ENCODE measurements at places on chromosomes 16 and 17.

GRCh38 chr17:17680477-17681186 lies 626 bp upstream of the RAI1 start:
- ATAC-seq: no peak

DNA sequence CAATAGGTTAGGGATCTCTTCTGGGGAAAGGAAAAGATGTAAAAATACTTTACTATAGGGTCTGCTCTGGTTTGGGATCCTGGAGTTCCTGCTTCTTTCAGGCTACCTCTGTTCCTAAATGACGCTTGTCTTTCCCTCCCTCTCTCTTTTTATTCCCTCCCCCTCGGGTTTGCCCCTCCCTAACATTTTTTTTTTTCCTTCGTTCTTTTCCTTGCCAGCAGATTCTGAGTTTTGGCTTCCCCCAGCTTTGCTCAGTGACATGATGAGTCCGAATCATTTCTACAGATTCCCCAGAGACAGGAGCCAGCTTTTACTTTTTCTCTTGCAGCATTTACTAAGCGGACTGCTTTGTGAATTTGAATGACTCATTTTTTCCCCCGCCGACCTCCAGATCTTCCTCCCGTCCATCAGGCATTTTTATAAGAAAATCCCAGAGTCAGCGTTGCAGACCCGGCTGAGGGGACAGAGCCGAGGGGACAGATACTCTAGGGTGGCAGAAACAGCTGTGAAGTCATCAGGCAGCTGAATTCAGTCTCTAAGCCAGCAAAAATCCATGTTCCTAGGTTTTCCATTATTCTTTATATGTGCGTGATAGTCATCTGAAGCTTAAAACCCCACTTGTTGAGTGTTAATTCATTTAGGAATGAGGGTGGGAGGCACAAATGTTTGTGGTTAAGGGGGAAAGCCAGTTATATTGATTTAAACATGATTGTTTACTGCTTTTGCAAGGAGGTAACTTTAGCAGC lies at the start of gene TMEM100:
Gene TMEM100, minus strand, starts transcription at position 123 of the 746 bp plus-strand sequence. CDS start 1,794 bp downstream, outside the sequence.
- ATAC-seq: peak; percentile 91

DNA sequence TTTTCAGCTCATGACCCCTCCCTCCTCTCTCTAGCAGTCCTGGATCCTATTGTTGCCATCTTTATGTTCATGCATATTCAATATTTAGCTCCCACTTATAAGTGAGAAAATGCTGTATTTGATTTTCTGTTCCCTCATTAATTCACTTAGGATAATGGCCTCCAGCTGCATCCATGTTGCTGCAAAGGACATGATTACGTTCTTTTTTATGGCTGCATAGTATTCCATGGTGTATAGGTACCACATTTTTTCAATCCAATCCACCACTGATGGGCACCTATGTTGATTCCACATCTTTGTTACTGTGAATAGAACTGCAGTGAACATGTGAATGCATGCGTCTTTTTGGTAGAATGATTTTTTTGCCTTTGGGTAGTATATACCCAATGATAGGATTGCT lies 188.4 kb downstream of the FOXL1 start:
- ATAC-seq: no peak

DNA sequence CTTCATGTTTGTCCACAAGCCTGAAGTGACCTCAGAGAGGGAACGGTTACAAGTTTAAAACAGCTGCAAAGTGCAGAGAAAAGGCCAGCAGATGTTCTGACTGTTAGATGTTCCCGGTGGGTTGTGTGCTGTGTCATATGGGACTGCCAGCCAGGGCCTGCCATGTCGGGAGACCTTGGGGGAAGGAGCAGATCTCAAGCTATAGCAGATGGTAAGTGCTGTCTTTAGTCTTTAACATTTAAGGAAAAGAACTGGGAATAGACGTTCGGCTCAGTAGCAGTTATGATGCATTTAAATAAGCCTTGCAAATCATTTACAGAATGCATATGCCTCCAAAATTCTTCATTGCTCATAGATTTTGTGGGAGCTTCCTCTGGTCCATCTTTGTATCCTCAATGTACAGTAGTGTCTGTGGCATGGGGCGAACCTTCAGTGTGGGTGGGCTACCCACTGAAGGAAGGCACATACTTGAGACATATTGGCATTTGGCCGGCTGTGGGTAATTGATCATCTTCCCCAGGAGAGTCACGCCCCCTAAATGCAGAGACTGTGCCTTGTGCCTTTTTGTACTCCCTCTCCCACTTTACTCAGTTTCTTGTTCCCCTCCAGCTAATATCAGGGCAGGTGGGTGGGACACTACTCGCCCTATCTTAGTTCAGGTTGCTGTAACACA lies 131.9 kb downstream of the NPIPB5 start:
- ATAC-seq: no peak

- ATAC-seq: no peak
Measured at GRCh38 chr16:57409870-57410587, 5.5 kb downstream of the CCL17 start.

DNA sequence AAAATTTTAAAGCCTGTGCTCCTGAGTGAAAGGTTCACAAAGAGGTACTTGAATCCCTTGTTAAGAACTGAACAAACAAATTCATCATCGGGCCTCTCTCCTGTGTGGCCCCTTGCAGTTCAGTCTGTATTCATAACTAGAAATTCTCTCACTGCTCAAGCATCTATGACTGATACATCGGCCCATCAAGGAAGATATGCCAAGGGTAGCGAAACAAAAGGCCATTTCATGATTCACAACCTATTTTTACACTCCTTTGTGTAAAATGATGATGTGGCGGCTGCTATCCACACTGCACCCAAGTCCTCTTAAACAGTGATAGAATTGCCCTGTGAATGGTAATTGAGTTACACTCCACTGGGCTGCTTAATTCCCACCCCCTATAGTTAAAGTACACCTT lies 204.6 kb downstream of the STX8 start:
- ATAC-seq: peak; percentile 65

DNA sequence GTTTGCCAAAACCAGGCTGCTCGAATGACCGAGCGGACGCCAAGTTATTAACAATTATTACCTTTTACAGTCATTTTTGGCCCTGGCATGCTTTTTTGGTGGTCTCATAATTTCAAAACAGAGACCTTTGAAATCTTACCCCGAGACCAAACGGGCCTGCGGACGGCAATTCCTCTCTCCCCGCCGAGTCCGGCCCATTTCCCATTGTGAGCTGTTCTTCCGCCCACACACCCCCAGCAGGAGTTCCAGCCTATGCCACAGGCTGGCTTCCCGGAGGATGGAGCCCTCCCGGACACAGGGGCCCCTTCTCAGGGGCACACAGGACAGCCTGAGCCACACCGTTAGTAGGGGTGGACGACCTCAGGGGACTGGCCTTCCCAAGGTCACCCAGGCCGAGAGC lies 130.7 kb downstream of the C16orf95 start:
- no peak for ATAC-seq

DNA sequence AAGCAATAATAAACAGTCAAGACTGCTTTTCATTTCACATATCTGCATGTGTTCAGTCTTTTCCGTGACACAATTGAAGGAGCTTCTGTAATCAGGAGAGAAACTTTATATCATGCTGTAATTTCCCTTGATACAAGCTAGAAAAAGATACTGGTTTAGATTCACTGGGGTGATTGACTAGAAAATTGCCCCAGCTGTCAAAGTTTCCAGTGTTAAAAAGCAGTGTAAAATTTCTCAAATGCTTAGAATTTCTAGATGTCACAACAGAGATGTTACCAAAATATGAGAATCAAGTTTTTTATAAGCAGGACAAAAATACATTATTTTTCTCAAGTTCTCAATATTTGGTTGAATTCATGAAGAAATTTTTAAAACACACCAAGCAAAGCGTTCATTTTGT lies 292.4 kb upstream of the HSBP1 start:
- ATAC-seq: no peak

- no peak for ATAC-seq
Measured at GRCh38 chr16:78877114-78877655, 723.4 kb downstream of the MAF start.

- ATAC-seq: no peak
Measured at GRCh38 chr16:58413359-58413758, 21.1 kb downstream of the GINS3 start.

GRCh38 chr17:59371416-59372100 lies 40.1 kb downstream of the YPEL2 start:
- ATAC-seq: no peak

- ATAC-seq: no peak
Measured at GRCh38 chr16:30760001-30760559, 1.8 kb downstream of the CFAP119 start.

DNA sequence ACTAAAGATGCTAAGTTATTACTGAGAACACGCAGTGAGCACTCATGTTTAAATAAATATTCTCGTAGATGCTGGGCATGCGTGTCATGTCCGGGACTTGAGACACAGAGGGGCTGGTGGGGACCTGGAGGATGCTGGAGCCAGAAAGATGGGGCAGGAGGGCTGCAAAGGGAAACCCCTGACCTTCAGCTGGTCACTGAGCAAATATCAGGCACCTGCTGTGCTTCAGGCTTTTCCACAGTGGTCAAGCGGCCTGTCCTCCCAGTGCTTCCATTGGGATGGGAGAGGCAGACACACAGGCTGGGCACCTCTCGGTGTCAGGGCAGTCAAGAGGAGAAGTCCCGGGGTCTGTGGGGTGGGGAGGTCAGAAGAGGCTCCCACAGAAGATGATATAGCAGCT lies 211.4 kb downstream of the GSG1L start:
- no peak for ATAC-seq

DNA sequence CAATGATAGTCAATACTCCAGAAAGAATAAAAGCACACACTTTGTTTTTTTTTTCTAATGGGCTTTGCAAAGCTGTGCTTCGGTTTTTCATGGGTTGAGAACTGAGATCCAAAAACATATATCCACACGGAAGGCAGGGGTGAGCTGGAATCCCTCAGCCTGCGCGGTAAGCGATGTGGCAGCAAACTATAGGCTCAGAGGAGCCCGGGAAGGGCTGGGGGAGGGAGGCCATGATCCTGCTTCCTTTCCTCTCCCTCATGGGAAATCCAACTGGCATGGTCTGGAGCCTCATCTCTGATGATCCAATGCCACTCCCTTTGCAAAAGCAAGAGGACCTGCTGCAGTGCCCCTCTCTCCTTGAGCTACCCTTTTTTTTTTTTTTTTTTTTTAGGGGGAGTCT lies 8.2 kb downstream of the RBFOX3 start:
- no peak for ATAC-seq

- ATAC-seq: no peak
Measured at GRCh38 chr17:42135664-42136653, 13.4 kb downstream of the HSPB9 start.

- no peak for ATAC-seq
Measured at GRCh38 chr17:76262732-76263344, 2.3 kb upstream of the UBALD2 start.

All from motor neuron (in vitro differentiated cells).